ENCODE measurements at places on chromosomes 4 and X. TPM values are rescaled to one million over a fixed set of nuclear protein-coding genes. Genes with fewer than 3 reads are reported as not detected.

DNA sequence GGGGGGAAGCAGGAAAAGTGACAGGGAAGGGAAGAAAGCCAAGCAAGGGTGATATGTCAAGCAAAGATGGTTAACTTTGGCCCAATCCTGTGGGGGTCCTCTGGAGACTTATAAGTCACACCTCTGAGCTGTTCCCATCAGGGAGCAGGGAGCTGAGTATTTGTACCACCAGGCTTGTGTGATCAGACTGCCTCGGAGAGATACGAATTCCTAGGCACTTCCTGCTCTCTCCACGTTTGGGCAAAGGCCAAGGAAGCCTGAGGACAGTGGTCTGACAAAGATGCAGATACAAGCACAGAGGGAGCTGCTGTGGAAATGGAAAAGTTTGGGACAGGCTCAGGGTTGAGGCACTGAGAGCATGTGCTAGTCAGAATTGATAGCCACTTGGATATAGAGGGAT, 10.4 kb upstream of the PPP3CA start:
- DNase-seq = no peak

- no peak for DNase-seq
These were observed 92.8 kb upstream of the UCP1 start for GRCh38 chr4:140661550-140661949.

- DNase-seq = no peak
These were observed 27.2 kb upstream of the GRPR start for GRCh38 chrX:16096141-16096540.

GRCh38 chr4:53716471-53717063, 125.3 kb upstream of the LNX1 start:
- DNase-seq = no peak

- DNase-seq = no peak
These were observed 7.2 kb upstream of the TMEM131L start for GRCh38 chr4:153458969-153459368.

DNA sequence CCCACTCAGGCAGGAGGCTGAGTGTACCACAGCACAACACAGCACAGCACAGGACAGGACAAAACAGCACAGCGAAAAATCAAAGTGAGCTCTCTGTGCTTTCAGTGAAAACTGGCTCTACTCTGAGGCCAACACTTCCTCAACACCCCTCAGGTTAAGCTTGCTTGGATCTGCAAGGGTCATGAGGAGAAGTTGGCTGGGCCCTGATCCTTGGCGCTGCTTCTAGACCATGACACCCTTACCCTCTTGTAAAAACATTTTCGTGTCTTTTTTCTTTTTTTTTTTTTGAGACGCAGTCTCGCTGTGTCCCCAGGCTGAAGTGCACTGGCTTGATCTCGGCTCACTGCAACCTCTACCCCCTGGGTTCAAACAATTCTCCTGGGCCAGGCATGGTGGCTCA, 25.3 kb downstream of the USP46 start:
- no peak for DNase-seq

Gene NLGN3
- 0.66 TPM for total RNA-seq

DNA sequence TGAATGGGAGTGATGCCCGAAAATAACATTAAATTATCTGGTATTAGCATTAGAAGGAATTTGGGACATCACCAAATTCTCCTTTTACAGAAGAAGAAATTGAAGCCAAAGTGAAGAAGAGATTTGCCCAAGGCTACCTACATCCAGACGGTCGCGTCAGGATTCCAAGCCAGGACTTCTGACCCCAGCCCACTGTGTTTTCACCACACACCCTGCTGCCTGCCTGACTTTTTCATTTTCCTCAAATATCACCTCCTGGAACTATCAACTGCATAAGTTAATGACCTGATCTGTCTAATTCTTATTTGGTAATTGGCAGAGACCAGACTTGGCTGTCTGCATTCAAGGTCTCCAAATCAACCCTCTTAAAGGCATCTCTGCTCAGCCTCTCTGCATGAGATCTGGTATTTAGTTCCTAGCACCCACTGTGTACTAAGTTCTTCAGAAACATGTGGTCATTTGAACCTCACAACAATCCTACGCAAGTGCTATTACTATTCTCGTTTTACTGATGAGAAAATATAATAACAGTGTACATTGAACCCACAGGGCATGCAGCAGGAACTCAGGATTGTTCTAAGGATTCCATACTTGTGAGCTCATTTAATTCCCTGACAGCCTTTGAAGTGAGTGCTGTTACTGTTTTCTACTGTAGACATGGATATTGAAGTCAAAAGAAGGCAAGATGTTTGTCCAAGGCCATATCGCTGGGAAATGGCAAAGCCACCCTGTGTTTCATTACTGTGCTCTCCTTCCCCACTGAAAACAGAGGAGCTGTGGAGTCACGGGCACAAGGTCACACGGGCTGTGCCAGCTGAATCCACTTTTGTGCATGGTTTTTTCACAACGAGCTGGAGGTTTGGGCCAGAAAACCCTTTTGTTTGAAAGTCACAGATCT, 195.2 kb upstream of the C1QTNF7 start:
- no peak for DNase-seq

GRCh38 chr4:81746773-81747172, 275.1 kb upstream of the RASGEF1B start:
- DNase-seq = no peak

Gene FTSJ1
- 58.6 TPM for total RNA-seq

DNA sequence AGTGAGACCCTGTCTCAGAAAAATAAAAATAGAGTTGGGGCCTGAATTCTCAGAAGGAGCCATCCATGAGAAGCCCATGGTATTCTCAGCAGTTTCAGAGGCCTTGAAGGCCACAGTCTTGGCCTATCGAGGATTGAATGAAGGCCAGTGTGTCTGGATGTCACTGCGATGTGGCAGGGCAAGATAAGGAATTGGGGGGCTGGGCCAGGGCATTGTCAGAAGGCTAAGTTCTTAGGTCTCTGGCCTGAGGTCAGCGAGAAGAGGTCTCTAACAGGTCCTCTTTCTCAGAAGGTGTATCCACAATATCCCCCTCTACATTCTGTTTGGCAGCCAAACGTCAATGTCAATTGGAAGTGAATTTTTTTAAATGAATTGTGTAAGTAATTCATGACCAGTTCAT, 5.7 kb downstream of the ZNF275 start:
- no peak for DNase-seq

GRCh38 chr4:109276482-109277095, 25.9 kb downstream of the COL25A1 start:
- no peak for DNase-seq

DNA sequence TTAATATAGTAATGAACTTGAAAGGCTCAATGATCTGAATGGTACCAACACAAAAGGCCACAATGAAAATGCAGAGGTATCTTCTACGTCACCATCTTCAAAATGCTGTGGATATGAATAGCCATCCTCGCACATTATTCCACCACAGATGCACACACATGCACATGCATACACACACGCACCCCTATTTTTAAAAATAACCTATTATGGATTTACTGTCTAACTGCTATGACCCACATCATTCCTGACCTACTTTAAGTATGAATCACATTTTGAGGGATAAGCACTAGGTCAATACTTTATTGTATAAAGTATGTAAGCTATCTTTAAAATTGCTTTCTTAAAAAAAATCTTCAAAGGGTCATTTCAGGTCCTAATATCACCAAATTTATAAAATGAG, 24.4 kb upstream of the CORIN start:
- DNase-seq = no peak

DNA sequence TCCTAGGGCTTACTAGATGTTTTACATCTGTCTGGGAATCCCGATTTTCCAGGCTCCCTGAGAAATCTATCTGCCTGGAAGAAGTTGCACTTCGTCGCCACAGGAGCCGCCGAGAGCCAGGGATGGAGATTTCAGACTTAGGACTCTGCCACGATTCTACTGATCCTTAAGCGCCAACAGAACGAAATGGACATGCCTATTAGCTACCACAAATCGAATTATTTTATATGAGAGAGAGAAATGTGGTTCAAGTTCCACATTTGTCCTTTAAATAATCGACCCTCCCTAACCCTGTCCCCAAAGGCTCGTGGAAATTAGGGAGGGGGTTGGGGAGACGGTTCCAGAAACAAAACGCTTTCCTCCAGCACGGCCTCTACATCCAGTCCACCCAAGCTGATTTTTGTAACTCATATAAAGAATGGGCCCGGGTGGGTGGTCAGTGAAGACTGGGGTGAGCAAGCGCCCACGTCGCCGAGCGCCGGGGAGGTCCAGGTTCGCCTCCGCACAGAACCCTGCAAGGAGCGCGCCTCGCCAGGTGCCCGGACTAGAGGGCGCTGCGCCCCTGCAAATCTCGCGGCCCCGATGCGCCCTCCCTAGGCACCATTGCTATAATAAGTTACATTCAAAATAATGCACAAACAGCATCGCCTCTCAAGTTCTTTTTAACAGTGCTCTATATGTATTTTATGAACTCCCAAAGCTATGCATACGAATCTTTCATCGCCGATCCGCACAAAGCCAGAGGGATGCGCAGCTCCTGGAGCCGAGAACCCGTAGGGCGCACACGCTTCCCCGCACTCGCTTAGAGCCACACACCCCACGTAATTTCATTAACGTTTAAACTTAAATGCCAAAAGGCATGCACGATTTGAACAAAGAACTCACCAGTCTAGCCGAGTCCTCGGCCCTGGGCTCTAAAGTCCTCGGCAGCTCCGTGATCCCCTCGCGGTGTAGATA, 2.1 kb upstream of the FAT1 start:
- no peak for DNase-seq

- no peak for DNase-seq
These were observed 2.2 kb upstream of the MGARP start for GRCh38 chr4:139282065-139282720.

- DNase-seq = no peak
These were observed 410.9 kb downstream of the PDGFC start for GRCh38 chr4:156560701-156561100.

GRCh38 chrX:111447298-111447697, 35.3 kb upstream of the DCX start:
- no peak for DNase-seq

- DNase-seq = no peak
These were observed 46.3 kb downstream of the RASSF6 start for GRCh38 chr4:73573794-73574528.

All from spleen (tissue), 13 donors.